ENCODE measurements at places on chromosomes 7 and 10.

DNA sequence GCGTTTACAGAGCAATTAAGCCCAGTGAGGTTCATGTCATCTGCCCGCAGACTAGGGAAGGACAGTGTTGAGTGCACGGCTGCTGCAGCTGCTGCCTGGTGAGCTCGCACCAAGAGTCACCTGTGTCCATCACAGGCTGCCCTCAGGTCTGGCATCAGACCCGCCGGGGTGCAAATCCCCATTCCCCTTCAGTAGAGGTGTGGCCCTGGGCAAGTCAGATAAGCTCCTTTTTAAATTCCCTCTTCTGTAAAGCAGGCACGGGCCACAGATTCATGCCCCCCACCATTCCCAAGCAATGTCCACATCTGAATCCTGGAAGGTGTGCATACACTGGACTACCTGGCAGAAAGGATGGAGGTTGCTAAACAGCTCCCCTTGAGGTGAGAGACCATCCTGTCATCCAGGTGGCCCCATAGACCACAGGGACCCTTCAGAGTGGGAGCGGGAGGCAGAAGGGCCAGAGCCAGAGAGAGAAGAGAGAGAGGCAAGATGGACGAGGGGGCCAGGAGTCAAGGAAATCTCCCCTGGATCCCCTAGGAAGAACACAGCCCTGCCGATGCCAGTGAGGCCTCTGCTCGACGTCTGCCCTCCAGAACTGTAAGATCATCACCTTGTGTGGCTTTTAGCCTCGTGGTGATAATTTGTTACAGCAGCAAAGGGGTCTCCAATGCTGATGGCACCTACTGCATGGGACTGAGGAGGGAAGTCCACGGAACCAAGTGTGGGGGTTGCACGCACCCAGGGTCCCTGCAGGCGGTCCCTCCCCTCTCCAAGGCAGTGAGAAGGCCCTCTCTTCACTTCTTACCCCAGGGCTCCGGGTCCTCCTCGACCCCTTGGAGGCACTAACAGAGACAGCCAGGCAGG lies 168.8 kb downstream of the TCERG1L start:
- no peak for DNase-seq

DNA sequence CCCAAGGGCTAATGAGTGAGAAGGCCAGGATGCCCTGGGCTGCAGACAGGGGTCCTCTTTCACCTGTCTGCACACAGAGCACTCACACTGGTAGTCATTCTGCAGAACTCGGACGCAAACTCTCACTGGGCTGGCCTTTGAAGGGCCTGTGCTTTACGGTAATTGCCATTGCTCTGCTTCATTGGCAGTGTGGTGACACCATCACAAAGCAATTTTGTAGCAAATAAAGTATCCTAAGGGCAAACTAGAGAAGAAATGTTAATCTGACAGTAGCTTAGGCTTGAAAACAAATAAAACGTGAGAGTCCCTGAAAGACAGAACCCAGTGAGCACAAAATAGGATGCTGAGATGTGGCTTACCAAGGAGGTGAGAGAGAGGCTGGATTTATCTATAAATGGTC lies 30.6 kb upstream of the FIGNL1 start:
- no peak for DNase-seq

GRCh38 chr10:126702181-126702580 lies 31.7 kb upstream of the C10orf90 start:
- DNase-seq = no peak

DNA sequence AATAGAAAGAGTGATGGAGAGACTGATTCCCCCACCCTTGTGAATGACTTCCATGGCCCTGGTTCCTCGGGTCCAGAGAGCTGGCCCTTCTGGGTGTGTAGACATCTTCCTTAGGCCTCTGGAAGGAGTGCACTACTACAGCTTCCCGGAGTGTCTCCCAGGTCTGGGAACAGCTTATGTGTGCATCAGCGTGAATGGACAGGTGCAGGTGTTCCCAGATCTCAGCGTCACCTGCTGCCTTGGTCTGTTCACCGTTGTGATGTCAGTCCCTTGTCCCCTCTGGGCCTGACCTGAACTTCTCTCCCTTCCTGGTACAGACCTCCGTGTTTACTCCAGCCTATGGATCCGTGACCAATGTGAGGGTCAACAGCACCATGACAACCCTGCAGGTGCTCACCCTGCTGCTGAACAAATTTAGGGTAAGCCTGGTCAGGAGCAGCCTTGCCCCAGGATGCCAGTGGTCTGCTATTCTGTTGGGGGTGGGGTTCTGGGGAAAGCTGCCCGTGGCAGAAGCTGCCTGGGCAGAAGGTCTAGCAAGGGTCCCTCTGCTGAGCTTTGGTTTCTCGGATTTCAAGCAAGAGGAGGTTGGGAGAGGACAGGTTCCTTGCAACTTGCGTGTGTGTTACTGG lies 10.5 kb upstream of the DEPP1 start:
- no peak for DNase-seq

DNA sequence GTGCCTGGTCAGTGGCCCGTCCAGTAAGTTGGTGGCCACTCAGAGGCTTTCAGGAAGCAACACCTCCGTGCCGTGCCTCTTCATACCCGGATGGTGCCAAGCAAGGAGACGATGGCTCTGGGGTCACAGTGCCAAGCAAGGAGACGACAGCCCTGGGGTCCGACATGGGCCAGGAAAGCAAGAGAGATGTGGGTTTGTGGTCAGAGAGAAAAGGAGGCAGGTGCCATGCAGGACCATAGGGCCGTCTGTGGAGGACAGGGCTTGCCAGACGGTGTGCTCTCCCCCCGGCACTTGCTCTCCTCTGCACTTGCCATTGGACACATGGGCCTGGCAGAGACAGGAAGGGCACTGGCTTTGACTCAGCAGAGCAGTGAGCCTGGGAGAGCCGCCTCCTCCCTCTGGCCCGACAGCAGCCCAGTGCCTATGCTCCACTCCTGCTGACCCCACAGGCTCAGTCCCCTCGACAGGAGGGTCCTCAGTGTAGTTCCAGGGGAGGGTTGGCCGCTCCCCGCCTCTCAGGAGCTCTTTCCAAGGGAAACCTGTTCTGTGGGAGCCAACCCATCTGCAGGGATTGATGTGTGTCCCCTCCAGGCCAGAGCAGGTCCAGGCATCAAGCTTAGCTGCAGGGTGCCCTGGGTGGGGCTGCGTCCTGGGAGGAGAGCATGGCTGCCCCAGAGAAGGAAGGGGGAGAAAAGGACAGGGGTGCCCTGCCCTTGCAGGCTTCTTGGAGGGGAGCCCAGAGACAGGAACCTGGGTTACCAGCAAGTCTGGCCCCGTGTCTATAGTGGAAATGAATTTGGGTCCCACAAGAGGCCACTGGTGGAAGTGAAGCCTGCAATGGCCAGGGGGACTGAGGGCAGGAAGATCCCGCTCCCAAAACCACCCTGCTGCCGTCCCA lies 7.6 kb upstream of the CALML5 start:
- no peak for DNase-seq

- no peak for DNase-seq
Measured at GRCh38 chr10:34486008-34486407, 329.1 kb downstream of the PARD3 start.

All from activated CD4-positive, CD25-positive, alpha-beta regulatory T cell (primary cell).